ENCODE measurements at places on chromosomes 7 and 10.

- DNase-seq, result no peak
These were observed 481.0 kb downstream of the PLXNA4 start for GRCh38 chr7:132095111-132095765.

GRCh38 chr10:100289641-100290040 is 3.2 kb upstream of the BLOC1S2 start:
- DNase-seq, result no peak

DNA sequence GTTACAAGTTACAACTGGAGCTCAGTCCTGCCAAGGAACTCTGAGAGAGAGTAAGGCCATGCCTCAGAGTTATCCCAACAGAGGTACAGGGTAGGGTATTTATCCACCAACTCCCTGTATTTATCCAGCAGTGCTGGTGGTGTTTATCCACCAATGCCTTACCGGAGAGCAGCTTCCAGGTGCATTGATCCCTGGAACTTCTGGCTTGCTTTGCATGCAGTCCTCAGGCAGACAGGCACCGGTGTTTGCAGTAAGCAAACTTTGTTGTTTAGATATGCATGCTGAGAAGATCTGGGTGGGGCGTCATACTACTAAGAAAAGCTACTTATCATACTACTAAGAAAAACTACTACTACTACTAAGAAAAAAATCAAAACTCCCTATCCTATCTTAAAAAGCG is 92.4 kb downstream of the CYP26A1 start:
- no peak for DNase-seq

DNA sequence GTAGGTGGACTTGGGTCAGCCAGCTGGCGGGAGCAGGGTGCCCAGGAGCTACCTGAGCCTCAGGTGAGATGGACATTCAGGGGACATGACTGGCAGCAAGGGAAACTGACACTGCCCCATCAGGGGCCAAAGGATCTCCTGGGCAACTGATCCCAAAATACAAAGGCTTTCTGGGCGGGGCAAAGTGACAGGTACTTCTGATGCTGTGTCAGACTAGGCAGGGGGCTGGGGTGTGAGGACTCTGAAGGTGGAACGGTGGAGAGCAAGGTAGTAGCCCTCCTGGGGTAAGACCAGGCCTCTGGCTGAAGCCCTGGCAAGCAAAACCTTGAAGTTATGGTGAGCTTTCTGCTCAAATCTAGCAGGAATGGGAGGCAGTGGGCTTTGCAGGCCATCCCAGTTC is 4.4 kb downstream of the OPN4 start:
- DNase-seq, result no peak

DNA sequence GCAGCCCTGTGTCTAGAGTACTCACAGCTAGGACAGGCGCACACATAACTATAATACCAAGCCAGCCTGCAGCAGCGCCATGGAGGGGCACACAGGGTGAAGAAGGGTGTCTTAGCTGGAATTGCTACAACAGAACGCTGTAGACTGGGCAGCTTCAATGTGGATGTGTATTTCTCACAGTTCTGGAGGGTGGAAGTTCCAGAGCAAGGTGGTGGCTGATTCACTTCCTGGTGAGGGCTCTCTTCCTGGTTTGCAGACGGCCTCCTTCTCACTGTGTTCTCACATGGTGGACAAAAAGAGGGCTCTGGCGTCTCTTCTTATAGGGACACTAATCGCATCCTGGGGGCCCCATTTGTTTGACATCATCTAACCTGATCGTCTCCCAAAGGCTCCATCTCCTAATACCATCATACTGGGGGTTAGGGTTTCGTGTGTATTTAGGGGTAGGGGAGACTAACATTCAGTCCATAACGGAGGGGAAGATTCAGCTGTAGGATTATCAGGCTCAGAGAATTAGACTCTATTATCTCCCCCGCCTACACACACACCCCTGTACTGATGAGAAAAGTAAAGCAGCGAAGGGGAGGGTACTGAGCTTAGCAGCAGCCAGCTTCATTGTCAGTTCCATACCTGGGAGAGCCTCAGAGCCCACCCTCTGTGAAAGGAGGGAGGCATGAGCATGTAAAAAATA is 289.1 kb downstream of the CCDC3 start:
- DNase-seq, result peak; percentile 26

DNA sequence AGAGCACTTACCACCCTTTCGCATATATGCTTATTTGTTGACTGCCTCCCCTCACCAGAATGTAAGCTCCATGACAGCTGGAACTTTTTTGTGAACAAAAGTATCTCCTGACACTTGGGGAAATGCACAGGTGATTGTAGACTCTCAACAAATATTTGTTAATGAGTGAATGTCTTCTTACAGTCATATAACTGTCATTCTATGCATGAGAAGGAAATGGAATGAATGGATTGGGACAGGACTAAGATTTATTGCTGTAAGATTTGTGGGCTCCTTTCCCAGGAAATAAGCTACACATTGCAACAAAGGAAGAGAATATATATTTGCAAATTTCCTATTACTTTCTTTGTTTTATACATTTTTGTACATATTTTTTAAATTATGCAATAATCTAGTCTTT is 48.5 kb downstream of the FEZF1 start:
- no peak for DNase-seq

DNA sequence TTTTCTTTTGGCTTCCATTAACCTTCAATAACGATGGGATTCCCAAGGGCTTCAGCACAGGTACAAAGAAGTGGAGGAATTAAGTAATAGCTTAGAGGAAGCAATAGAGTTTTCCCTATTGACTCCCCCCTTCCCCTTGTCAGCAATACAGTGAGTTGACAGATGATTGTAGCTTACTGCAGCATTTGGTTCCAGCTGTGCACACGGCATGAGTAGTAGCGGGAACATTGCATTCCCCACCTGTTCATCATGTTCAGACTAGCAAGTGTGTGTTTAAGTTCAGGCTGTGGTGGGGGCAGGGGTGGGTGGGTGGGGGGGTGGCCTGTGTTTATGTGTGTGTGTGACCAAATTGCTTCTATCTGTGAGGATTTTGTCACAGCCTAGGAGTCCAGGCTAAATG is 4.6 kb upstream of the ADRA2A start:
- DNase-seq, result no peak

DNA sequence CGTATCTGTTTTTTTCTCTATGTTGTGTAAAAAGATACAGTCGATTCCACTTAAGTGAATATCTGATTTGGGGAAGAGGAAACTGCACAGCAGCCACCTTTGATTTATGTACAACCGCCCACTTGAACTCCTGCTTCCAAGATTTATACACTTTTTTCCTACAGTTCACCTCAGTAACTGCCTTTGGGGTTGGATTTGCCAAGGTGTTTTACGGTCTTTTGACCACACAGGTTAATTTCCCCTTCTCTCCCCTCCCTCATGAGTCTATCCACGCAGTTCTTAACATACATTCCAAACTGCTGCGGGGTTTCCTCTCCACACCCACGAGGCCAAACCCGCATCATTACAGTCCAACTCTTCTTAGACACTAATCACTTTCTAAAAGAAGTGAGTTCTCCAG is 277.0 kb downstream of the USP6NL start:
- DNase-seq, result no peak

DNA sequence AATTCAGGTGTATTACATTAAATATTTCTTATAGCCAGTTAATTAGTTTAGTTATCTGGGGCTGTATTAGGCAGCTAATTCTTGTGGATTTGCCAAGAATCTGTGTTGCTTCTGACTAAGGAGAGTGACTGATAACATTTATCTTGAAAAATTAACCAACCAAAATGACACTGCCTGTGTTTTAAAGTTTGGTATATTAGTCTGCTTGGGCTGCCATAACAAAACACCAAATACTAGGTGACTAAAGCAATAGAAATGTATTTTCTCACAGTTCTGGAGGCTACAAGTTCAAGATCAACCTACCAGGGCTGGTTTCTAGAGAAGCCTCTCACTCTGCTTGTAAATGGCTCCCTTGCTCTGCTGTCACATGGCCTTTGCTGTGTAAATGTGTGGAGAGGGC is 12.9 kb downstream of the EXOC4 start:
- no peak for DNase-seq

- no peak for DNase-seq
These were observed 722.4 kb upstream of the AUTS2 start for GRCh38 chr7:68875857-68876256.

DNA sequence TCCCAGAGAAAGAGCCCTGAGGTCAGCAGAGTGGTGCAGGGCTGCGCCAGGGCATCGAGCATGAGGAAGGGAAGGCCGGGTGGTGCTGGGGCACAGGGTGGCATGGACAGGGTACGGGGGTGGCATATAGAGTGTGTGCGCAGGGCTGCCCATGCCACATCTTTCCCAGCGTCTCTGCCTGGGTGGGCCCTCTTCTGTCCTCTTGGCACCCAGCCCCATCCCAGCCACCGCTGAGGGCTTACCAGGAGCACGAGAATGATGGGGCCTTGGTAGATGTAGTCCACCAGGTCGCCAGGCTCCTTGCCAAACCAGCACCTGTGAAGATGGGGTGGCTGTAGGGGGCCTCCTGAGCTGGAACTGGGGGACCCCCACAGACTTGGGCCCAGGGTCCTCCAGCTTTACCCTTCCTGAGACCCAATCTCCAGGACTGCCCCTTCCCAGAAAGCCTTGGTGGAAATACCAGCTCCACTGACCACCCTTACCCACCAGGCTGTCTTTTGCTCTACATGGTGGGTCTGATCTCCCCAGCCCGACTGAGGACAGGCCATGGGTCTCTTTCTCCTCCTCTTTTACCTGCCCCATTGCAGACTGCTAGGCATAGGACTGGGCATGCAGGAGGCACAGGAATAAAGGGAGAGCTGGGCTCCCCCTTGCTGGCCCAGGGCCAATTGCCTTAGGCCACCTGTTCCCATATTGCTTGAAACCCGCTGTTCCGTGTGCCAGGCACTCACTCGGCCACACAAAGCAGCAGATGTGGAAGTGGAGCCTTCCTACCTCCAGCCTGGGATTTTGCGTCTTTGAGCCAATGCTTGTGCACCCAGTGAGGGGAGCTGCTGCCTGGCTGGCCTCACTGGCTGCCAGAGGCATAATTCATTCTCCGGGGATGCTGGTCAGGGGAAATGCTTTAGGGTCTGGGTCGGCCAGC is 21.7 kb downstream of the CRHR2 start:
- no peak for DNase-seq

- DNase-seq, result peak; percentile 5
These were observed 714 bp upstream of the KCND2 start for GRCh38 chr7:120272261-120272660.

DNA sequence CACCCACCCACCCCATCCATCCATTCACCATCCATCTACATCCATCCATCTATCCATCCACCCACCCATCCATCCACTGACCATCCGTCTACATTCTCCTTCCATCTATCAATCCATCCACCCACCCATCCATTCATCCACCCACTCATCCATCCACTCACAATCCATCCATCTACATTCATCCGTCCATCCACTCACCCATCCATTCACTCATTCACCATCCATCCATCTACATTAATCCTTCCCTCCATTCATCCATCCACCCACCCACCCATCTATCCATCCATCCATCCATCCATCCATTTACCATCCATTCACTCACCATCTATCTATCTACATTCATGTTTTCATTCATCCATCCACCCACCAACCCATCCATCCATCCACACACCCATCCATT is 292.5 kb downstream of the ADARB2 start:
- DNase-seq, result no peak

GRCh38 chr10:132118366-132118765 is 52.6 kb downstream of the JAKMIP3 start:
- no peak for DNase-seq

GRCh38 chr7:88140947-88141346 is 78.9 kb downstream of the SRI start:
- no peak for DNase-seq

- no peak for DNase-seq
These were observed 273.1 kb downstream of the GLRX3 start for GRCh38 chr10:130409331-130409730.

DNA sequence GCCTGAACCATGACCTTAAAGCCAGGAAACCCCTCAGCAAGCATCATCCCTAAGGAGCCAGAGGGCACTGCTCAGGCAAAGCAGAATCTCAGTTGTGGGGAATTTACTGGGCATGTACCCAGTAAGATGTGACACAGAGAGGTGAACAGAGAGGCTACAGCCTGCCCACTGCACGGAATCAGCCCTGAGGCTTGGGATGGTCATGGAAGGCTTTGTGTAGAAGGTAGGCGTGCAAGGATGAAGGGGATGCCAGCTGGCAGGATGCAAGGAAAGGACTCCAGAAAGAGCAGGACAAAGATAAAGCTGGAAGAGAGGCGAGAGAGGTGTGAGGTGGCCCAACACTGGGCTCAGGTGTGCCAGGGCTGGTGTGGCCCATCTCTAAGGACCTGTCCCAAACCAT is 2.4 kb upstream of the AIFM2 start:
- no peak for DNase-seq

DNA sequence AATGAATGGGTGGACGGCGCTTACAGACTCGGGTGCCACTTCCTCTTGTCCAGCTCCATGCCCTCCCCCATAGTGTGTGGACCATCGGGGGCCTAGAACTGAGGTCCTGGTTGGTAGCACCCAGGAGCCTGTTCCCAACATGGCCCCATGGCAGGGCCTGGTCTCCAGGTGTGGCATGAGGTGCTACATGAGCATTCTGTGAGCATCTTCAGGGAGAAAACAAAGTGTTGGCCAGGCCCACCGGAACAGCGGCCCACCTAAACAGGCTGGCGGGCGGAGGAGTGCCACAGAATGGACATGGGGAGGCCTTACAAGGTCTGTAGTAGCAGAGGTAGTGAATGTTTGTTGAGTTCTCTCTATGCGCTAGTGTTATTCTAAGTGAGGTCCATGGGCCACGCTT is 76.9 kb downstream of the PARP12 start:
- no peak for DNase-seq

GRCh38 chr10:132571650-132572544 is 34.3 kb downstream of the INPP5A start:
- peak; percentile 67 for DNase-seq

GRCh38 chr10:99057936-99058690 is 177.5 kb downstream of the HPSE2 start:
- no peak for DNase-seq

DNA sequence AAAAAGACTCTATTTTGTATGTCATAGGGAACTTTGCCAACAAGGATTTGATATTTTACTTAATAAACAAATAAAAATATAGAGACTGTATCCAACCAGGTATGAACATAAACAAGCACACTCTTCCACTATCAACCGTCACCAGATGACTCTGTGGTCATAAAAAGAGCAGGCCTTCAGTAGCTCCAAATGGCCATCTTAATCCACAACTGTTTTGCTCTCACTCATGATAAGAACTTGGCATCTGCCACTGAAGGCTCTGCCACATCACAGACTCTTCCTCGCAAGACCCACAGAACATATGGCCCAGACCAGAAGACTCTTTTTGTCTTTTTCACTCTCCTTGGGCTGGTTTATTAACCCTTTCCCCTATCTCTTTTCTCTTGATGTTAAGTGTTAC is 98.7 kb upstream of the POM121L12 start:
- DNase-seq, result no peak

DNA sequence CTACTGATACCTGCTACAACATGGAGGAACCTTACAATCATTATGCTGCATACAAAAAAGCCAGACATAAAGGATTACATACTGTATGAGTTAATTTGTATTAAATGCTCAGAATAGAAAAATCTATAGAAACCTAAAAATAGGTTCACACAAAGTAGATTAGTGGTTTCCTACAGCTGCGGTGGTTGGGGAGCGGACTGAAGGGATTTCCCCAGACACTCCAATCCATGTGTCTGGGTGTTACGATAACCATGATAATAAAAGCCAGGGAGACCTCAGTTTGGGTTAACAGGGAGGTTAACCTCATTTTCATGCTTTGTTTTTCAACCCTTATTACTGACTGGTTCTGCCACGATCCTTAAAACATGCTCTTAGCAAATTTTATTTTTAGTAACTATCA is 355.9 kb downstream of the KCNMA1 start:
- no peak for DNase-seq

GRCh38 chr10:73816917-73817729 is 5.7 kb upstream of the NDST2 start:
- no peak for DNase-seq

Measured in KG1 (cell line).